ENCODE measurements at places on chromosomes 3 and 15.

DNA sequence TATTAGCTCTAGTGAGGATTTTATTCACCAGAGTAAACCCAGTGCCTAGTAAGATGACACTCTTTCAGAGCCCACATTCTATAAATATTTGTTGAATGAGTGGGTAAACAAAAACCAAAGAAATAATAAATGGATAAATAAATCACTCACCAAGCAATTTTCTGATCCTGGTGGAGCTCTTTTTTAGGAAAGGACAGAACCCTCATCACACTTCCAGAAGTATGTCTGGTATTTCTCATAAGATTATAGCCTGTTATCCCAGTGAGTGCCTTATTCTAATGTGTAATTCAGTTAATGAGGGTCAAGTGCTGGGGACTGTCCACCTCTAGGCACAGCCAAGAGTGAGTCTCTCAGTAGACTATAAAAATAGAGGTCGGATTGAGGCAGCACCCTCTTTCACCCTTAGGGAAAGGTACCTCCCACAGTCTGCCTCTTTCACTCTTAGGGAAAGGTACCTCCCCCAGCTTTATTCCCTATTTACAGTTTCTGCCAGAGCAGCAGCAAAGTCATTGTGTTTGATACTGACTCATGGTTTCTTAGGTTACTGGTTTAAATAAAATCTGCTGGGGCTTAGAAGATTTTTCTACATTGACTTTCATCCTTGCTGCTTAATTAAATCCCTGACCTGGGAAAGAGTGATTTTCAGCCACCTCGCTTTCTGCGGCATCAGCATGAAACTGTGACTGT lies 145.0 kb downstream of the STAC start:
- DNase-seq = peak; percentile 15

GRCh38 chr3:185961675-185962232 lies 23.9 kb upstream of the TRA2B start:
- DNase-seq = no peak

DNA sequence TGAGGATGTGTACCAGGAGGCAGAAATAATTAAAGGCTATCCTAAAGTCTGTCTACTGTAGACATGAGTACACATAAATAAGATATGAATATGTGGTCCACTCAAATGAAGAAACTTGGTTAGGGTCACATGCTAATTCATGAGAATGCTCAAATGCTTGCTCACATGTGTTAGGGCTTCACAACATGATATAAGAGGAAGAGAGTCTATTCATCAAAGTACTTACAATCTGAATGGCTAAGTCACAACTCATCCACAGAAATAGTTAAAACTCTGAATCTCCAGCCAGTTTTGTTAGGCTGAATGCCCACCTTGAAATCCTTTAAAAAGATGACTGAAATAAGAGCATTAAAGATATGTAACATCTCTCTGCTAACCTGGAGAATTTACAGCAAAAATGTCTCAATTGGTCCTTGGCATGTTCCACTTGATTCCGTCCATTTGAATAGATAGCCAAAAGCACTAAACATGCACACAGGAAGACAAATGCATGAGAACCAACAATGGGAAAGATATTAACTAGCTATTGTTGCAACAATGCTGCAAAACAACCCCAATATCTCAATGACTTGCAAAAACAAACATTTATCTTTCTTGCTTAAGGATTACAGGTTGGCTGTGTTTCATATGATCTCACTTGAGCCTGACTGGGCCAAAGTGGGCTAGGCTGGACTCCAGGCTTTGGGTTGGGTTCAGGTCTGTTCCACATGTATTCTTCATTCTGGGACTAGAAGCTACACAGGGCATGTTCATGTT lies 10.6 kb upstream of the TBC1D5 start:
- DNase-seq = no peak

GRCh38 chr15:52876991-52877663 lies 87.0 kb upstream of the ONECUT1 start:
- no peak for DNase-seq

GRCh38 chr3:124818398-124819091 lies 68.6 kb downstream of the ITGB5 start:
- DNase-seq = no peak

DNA sequence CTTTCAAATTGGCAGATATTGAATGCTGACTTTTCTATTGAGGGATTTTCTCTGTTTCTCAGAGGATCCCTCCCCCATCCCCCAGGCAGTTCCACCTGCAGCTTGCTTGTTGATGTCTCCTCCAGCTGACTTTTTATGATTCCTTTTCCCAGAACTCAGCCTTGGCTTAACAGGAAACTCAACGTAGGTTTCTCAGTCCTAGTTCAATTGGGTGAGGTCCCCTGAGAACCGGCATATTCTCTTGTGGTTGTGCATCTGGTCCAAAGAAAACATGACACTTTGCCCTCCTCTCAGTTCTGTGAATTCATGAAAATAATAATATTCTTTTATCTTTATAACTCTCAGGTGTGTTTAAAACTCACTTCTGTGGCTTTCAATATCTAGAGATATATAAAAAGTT lies 1222.1 kb downstream of the OTOL1 start:
- no peak for DNase-seq

All from hepatocyte (in vitro differentiated cells).